ENCODE measurements at places on chromosomes 3 and 15.

DNA sequence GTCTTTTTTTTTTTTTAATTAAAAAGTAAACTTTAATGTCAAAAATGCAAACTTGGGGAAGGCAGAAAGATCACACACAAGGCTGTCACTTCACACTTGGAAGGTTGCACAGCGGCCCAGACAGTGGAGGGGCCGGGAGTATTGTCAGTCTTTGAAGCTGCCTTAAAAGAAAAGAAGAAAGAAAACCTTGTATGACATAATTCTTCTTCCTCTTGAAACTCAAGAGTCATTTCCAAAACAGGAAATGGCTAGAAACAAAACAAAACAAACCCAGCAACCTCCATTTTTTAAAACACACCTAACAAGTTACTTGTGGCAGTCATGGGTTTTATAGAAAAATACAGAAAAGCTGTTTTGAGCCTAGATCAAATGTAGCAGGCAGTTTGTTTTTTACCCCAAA, 68.1 kb upstream of the MAGI1 start:
- no peak for DNase-seq

DNA sequence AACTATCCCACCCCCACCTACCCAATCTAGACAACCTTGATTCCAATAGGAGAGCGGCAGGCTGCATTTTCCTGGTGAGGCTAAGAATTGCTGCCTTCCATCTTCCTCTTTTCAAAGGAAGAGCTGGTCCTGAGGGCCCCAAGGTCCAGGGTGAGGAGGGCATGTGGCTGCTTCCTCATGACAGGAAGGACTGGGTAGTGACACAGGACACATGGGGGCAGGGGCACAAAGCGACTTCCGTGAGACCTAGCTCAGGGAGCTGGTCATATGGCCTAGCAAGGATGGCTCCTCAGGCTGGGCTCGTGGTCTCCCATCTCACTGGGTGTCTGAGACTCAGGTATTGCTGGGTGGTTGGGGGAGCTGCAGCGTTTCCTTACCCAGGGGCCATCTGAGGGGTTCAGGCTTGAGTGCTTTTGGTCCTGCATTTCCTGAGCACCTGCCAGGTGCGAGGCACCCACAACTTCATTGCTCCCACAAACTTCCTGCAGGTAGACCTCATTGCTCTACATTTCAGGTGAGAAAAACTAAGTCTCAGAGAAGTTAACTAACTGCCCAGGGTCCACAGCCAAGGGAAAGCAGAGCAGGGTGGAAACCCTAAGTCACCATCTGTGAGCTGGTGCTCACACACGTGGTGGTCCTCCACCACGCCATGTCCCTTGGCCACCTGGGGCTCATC, 160.0 kb upstream of the TLE3 start:
- DNase-seq = peak; percentile 26

DNA sequence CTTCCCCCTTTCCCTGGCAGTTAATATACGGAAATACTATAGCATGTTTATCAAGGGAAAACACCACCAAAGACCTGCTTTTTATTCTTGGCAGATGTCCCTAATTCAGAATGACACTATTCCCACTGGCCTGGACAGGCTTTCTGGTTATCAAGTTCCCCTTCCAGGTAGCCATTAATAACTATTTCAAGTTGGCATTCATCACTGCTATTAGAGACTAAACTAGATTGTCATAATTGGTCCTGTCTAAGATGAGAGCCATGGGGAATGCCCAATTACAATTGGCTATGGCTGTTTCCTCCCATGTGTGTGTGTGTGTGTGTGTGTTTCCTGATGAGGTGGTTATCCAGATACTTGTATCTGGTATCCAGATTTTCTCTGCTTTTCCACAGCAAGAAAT, 608.1 kb downstream of the SQOR start:
- no peak for DNase-seq

DNA sequence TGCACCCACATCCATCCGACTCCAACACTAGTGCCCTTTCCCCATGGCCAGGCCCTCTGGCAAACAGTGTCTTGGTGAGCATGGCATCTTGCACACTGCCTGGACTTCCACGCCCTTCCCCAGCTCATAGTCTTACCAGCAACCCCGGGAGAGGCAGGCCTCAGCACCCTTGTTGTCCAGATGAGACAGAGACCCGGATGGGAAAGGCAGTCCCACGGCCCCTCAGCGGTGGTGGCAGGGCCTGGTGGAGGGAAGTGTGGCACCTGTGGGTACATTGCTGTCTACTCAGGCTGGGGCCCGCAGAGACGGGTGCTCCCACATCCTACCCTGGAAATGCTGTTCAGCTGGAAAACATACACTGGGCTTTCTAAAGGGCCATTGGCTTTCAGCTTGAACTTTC, 28.4 kb downstream of the HDAC11 start:
- DNase-seq = no peak

DNA sequence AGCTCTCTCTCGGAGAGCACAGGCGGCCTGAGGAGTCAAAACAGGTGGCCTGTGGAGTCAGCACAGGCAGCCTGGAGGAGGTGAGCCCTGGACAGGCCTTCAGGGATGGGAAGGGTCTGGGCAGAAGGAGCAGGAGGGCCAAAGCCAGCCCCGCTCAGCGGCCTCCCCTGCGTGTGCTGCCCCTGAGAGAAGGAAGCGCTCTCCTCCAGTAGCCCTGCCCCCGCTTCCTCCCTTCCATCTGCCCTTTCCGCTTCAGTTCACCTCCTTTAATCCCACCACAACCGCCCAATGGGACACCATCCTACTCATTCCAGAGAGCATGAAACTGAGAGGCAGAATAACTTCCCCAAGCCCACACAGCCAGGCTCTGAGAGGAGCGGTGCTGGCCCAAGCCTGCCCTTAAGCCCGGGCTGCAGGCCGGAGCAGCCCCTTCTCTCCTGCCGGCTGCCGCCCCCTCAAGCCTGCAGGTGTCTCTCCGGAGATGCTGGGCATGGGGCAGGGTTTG, 3.2 kb upstream of the NR2E3 start:
- peak; percentile 44 for DNase-seq

DNA sequence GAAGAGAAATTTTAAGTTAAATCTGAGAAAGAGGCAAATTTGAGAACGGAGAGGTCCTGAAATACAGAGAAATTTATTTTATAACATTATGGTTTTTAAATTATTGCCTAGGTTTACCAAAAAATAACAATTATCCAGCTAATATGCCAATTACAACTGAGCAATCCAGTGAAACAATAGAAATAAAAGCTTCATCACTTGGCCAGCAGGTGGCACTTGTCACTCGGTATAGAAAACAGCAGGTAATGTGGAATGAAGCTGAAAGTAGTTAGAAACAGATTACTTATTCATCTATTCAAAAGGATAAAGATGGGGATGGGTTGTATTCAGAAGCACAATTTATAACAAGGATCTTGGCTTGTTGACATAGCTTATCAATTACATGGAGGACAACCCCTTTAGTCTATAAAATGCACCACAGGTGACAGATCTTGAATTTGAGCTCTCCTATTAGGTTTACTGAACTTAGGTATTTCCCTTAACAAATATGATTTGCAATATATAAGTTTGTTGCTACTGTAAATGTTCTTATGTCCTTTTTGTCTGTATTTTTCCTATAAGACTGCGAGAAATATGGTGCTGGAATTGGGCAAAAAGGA, 70.1 kb upstream of the GUCA1C start:
- DNase-seq = no peak

DNA sequence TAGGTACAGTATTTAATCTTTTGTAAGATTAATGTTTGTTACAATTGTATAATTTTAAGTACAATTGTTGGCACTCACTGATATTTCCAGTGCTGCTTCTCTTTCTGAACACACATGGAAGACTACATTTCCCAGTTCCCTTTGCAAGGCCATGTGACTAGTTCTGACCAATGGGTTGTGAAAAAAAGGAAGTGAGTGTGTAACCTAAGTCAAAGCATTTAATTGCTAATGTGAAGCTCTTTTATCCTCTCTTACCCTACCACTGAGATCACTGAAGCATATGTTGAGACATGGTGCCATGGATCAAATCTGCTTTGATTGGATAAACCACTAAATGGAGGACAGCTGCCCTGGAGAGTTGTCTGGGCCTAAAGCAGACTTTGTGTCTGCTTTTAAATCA, 83.9 kb upstream of the PLXND1 start:
- no peak for DNase-seq

DNA sequence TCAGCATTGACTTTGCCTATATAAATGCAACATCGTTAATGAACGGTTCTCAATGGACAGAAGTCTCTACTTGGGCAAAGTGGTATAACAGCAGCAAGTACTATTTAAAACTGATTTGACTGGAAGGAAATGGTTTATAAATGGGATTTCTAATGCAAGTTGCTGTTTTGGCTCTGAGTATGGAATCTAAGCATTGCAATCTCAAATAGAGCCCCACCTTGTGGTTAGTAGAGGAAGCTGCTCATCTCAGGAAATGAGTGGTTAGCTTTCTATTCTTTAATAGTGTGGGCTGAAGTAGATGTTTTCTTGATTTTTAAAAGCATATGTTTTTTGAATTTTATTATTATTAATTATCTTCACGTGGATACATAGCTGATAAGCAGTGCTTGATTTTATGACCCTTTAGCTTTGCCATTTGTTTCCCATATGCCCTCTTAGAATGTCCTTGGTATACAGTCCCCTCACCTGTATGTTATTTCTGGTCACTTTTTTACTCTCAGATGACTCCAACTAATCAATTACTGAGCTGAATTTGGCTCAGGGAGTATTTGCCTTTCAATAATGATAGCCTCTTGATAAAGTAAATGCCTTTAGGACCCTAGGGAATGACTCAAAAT, 67.1 kb downstream of the OXSM start:
- DNase-seq = no peak

Data from natural killer cell treated with Interleukin-12 subunit alpha and Interleukin-12 subunit beta and Interleukin-15 and Interleukin-18, amount 100 ng/mL, for 72 hours (primary cell).